Activated CD4-positive, alpha-beta T cell treated with anti-CD3 and anti-CD28 coated beads, Interleukin-2, amount 10 ng/mL, durations not matched to agents 24 days and 14 days (primary cell): ENCODE measurements at places on chromosomes 6 and 20.

- no peak for DNase-seq
Observed at GRCh38 chr6:30965140-30965601, 18.3 kb upstream of the MUC21 start.

- no peak for DNase-seq
Observed at GRCh38 chr6:53573299-53573698, 28.4 kb upstream of the GCLC start.

DNA sequence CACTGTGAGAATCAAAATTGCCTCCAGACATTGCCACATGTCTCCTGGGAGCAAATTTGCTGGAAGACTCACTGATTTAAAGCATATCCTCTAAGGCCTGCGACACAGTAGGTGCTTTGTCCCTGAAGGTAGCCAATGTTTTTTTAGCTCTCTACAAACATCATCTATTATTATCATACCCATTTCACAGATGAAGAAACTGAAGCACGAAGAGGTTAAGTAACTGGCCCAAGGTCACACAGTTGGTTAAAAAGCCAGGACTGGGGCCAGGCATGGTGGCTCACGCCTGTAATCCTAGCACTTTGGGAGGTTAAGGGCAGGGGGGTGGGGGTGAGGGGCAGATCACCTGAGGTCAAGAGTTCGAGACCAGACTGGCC is 12.4 kb downstream of the SLC13A3 start:
- no peak for DNase-seq

- DNase-seq: no peak
Observed at GRCh38 chr6:149108038-149108748, 209.3 kb upstream of the TAB2 start.

GRCh38 chr6:24477070-24477469 is 12.3 kb downstream of the GPLD1 start:
- DNase-seq: no peak

DNA sequence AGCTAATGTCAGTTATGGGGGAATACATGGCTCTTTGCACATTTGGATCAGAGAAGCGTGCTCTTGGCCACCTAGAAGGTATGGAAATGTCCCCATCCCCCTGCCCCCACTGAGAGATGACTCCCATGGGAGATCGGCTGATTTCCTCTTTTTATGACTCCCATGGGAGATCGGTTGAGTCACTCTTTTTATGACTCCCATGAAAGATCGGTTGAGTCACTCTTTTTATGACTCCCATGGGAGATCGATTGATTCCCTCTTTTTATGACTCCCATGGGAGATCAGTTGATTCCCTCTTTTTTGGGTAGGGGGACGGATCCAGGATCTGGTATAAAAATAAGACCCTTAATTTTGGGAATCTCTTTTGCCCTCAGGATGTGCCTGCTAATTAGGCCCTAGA is 10.3 kb upstream of the TAAR9 start:
- no peak for DNase-seq

DNA sequence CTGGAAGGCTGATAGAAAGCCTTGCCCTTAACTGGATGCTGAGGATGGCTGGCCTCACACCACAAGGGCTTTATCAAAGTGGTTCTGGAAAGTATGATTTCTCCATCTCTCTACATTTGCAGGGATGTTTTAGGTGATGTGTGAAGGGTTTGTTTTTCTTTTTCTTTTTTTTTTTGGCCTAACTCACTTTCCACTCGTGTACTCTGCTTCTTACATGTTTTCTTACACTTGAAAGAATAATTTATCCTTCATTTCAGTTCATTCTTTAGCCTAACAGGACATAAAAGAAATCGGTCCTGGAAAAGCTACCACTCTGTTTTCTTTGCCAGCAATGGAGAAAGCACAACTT is 41.2 kb downstream of the ISM1 start:
- DNase-seq: no peak

- no peak for DNase-seq
Observed at GRCh38 chr6:17276766-17277165, 4.4 kb upstream of the RBM24 start.

DNA sequence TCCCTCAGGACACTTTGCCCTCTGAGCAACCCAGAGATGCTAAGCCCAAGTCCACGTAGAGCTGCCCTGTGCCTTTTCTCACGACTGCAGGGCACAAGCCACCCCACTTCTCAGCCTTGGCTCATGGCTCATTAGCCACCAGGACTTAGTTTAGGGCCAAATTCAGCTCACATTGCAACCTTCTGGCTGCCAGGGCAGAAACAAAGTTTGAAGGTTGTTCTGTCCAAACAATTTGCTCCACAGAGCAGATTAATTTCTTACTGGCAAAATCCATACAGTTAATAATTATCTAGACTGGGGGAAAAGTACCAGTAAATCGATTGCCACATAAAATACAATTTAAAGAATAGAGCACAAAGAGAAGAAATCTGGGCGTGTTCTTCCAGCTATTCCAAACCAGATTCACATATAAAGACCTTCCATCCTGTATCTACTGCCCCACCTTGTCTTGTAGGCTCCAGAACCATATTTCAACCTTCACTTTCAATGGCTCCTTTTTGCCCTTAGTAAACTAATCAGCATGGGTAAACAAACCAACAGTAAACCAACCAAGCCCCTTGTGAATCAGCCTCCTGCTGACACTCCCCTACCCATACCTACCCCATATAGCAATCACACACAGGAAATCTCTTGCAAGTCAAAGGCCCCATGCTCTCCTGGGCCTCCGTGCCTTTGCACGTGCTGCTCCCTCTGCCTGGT is 101.9 kb downstream of the QRSL1 start:
- no peak for DNase-seq

- no peak for DNase-seq
Observed at GRCh38 chr20:18727032-18727508, 86.5 kb upstream of the SCP2D1 start.

- DNase-seq: no peak
Observed at GRCh38 chr6:78607189-78607588, 260.2 kb upstream of the IRAK1BP1 start.

- no peak for DNase-seq
Observed at GRCh38 chr20:38610521-38610920, 8.9 kb downstream of the ARHGAP40 start.

GRCh38 chr6:33290459-33290858 is 1.1 kb downstream of the PFDN6 start:
- DNase-seq: no peak

- no peak for DNase-seq
Observed at GRCh38 chr20:50838707-50839385, 44.0 kb downstream of the BCAS4 start.

GRCh38 chr20:24469116-24469893 is at the start of gene SYNDIG1:
SYNDIG1 (plus strand) TSS chr20:24469629; CDS start chr20:24543098, 73,469 bp downstream.
- DNase-seq: no peak

GRCh38 chr20:47278907-47279348 is 77.6 kb downstream of the ZMYND8 start:
- DNase-seq: no peak

DNA sequence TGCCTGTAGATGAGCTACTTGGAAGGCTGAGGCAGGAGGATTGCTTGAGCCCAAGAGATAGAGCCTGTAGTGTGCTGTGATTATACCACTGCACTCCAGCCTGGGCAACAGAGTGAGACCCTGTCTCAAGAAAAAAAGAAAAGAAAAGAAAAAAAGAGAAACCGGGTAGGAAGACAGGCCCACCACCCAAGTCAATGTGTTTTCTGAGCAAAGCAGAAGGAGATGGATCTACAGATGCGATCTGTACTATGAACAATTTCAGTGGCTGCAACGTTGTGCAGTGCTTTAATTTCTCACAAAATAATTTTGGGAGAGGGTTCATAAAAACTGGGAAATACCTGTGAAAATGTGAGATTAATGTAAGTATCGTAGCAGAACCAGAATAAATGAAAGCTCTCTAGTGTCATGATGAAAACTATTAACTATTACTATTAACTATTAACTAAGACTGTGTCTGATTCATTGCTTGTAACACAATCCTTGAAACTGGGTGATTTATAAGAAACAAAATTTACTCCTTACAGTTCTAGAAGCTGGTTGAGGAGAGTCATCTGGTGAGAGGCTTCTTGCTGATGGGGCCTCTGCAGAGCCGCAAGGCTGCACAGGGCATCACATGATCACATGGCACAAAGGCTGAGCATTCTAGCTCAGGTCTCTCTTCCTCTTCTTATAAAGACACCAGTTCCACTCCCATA is 233.1 kb upstream of the ZNF217 start:
- no peak for DNase-seq

DNA sequence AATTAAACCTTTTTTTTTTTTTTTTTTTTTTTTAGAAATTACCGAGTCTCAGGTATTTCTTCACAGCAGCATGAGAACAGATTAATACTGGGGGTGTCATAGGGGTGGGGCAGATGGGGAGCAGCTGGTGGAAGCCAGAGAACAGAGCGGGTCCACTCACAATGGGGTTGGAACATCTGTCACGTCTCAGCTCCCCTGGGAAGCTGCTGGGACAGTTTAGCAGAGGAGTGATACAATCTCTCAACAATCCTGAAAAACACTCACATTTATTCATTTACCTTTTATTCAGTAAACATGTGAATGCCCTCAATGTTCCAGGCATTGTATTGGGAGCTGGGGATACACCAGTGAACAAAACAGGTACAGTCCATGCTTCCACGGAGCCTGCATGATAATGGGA is 162.2 kb downstream of the SMOC2 start:
- no peak for DNase-seq

- DNase-seq: no peak
Observed at GRCh38 chr20:55086421-55086820, 611.0 kb downstream of the DOK5 start.

- DNase-seq: no peak
Observed at GRCh38 chr20:19285436-19285835, 73.0 kb downstream of the SLC24A3 start.

- no peak for DNase-seq
Observed at GRCh38 chr6:75076009-75076408, 129.8 kb downstream of the COL12A1 start.

GRCh38 chr6:83083476-83083875 is 16.0 kb downstream of the DOP1A start:
- DNase-seq: no peak

- no peak for DNase-seq
Observed at GRCh38 chr6:22682979-22683378, 113.6 kb downstream of the HDGFL1 start.

DNA sequence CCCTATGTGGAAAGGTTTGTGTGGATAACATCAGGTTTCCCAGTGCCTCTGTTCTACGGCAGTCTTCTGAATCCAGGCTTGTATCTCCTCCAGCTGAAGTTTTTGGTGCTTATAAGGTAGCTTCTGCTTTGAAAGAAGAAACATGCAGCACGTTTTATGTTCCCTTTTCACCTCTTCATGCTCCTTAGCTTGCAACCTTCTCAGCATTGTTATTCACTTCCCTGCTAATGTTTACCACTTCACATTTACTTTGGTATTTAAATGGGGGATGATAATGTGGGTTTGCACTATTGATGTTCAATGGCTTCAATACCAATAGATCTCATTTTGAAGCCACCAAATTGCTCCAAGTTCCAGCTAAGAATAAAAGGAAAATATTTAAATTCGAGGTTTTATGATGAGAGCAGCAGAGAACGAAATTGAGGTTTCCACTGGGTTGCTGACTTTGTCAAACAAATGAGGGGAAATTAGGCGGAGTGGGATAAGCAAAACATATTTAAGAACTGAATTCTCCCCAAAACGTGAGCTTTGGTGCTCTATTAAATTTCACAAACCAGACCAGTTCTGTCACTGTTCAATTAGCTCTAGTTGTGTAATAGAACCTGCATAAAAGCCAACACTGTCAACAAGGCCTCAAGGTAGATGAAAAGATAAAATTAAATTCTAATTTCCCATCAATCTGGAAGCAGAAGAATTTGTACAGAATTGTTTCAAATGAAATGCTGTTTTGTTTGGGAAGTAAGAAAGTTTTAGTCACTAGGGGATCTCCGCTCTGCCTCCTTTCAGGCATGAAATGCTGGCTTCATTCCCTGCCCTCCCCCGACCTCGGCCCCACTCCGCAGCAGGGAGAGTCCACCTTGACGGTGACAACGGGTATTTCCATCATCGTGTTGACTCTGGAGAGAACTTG is 1.4 kb downstream of the IL22RA2 start:
- no peak for DNase-seq

DNA sequence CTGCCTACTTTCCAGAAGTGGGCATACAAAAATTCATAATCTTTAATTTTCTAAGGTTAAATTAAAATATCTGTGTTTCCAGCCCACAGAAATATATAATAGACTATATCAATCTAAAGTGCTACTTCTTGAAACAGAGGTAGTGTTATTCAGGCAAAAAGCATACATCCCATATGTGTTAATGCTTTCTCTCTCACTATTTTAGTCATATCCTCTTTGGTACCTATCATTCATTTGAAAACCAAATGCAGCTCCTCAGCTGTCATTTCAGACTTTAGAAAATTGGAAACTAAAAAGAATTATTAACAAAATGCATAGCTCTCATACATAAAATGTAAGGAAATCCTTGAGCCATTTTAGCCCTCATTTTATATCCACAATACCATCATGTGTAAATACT is 925 bp downstream of the FHL5 start:
- DNase-seq: no peak

DNA sequence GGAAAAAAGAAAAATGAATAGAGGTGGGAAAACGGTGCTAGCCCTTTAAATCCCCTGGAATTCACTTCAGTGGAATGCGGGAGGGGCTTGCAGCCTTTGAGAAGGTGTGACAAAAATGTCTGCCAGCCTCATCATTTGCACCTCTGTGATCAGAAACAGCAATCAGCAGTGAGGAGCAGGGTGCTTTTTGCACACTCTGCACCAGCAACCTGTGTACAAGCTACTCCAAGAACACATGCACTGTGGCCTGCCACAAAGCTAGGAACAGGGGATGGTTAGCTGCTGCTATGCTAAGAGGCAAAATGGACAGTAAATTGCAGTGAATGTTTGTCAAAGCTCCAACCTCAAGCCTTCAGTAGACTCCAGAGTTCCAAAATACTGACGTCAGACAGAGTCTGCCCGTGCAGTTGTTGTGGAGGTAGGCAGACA is 29.7 kb downstream of the GINS1 start:
- no peak for DNase-seq

- DNase-seq: no peak
Observed at GRCh38 chr6:134114918-134115714, 62.7 kb upstream of the SLC2A12 start.

- no peak for DNase-seq
Observed at GRCh38 chr6:118320652-118321051, 227.4 kb upstream of the PLN start.

DNA sequence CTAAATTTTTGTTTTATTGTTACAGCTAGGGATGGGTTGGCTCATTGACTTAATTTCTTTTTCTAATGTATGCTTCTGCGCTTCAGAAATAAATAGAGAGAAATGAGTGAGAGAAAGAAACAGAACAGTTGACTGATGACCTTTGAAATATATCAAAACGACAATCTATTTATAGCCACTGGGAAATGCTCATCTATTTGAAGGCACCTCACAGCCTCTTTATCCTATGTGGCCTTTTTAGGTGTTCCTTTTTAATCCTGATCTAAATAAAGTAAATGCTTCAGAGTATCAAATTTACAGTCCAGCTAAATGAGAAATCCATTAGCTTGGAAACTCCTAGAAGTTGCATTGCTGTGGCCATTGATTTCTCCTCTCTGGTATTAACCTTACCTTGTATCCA is 943.5 kb upstream of the CITED2 start:
- DNase-seq: no peak
